ENCODE measurements at places on chromosomes 7 and 10.
A peak's percentile ranks its signal among the peaks of the same experiment; 100 is the strongest.

DNA sequence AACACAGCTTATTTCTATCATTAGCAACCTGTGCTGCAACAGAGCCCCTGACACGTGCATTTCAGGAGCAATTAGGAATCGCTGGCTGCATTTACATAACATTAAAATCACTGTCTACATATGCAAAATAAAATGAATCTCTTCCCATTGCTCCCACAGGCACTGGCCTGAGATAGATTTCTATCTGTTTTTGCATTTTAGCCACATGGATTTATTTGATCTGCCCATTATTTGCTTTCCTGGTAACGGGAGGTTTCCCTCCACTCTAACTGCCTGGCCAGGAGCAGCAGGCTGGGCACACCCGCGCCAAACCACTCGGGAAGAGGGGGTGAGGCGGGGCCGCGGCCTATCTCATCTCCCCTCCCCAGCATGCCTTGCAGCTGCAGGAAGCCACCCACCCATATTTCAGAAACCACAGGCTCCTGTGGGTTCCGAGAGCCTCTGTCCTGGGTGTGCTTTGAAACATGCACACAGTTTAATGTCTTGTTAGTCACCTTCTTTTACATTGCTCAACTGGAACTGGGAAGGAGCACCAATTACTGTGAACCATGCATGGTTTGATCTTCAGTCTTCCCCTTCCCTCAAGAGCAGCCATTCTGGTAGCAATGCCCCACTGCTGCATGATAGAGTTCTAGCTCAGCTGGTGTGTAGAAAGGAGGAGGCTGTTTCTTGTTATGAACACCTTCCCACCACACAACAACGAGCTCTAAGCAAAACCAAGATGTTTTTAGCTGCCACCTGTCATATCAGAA, 37.7 kb upstream of the IKZF1 start:
- DNase-seq = no peak

GRCh38 chr10:91797048-91797690, 1.1 kb upstream of the TNKS2 start:
- no peak for DNase-seq

GRCh38 chr7:79268730-79269129, 184.7 kb downstream of the MAGI2 start:
- no peak for DNase-seq

DNA sequence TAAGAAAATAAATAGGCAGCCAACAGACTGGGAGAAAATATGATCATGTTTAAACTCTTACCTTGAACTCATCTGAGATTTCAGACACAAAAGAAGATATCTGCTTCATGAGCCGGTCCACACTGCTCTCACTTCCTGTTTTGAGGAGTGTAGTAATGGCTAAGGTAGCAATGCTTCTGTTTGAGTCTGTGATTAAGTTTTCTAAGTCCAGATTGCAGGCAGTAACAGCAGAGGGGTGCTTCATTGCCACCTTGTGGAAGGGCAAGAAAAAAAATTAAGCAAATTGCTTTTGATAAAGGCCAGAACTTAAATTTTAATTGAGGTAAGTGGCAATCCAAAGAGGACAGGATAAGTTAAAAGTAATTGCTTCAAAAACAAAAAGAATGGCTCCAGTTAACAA, 69.1 kb downstream of the MEST start:
- DNase-seq = no peak

- DNase-seq = no peak
Measured at GRCh38 chr10:44261296-44261695, 123.6 kb downstream of the CXCL12 start.

- DNase-seq = no peak
Measured at GRCh38 chr10:110972231-110973134, 53.1 kb downstream of the SHOC2 start.

DNA sequence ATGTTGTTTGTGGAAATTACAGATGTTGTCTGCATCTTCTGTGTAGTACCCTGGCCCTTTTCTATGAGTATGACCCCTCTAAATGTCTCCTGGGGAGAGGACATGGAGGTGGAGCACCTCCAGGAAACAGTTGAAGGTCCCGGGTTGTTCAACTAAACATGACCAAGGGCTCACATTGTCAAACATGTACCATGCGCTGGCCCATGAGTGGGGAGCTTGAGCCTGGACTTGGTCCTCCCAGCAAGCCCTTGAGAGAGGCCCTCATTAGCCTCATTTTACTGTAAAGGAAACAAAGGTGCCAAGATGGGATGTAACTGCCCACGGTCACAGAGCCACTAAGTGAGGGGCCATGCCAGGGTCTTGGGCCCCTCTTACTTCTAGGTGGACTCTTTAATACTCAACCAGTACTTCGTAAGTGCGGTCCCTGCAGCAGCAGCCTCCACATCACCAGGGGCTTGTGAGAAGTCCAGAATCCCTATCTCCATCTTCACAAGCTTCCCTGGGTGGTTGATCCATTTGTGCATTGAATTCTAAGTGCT, 31.2 kb downstream of the C10orf71 start:
- DNase-seq = no peak

DNA sequence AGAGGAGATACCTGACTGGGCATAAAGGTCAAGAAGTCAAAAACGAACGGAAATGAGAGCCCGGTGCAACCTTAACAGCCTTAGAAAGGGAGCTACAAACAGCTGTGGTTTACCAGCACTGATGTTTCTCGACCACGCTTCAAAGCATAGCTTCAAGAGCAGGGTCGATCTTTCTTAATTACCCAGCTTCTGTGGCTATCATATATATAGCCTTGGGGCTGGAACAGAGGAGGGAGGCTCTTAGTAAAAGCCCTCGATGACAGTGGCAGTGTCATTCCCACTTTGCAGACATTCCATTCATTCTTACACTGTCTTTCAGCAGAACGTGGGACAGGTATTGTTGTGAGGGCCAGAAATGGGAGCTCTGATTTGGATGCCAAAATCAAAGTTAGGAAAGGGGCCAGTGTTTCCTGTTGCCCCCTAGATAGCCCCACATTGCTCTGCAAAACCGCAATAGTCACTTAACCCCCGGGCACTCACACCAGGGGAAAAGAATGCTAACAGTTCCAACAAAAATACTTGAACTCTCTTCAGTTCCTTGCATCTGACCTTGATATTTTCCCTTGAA, 141.5 kb downstream of the MTPAP start:
- no peak for DNase-seq

- DNase-seq = no peak
Measured at GRCh38 chr7:55134786-55135185, 116.0 kb downstream of the EGFR start.

- no peak for DNase-seq
Measured at GRCh38 chr10:112209684-112210131, 26.1 kb upstream of the GPAM start.

GRCh38 chr7:113796557-113796956, 122.3 kb downstream of the PPP1R3A start:
- no peak for DNase-seq

DNA sequence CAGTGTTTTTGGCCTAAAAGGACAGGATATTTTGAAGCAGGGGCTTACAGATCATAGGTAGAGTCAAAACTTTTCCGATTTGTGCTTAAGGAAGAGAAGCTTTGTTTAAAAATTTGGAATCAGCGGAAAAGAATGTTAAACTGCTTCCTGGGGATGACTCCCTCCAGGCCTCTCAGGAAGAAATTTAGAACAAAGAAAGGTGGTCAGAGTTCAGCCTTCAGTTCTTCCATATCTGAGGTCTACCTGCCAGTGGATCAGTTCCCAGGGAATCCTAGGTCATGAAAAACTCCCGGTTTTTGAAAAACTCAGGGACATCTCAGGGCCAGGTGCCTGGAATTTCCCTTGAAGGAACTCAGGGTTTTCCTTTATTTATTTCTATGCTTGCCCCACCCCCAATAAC, 100.3 kb downstream of the MCU start:
- DNase-seq = no peak

DNA sequence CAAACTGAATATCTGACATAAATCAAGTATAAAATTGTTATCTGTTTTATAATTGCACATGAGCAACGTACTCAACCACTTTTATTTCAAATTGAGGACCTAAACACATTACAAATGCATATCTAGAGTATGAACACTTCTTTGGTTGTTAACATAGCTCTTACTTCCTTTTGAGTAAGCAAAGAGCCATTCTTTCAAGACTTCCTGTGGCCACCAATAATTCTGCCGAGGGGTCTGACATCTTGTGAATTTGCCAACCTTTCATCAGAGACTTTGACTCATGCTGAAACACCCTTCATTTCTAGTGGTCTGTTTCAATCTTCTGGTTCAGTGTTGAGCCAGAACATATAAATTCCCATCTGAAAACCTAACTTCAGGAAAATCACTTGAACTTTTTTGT, 59.4 kb downstream of the CDK14 start:
- DNase-seq = no peak

DNA sequence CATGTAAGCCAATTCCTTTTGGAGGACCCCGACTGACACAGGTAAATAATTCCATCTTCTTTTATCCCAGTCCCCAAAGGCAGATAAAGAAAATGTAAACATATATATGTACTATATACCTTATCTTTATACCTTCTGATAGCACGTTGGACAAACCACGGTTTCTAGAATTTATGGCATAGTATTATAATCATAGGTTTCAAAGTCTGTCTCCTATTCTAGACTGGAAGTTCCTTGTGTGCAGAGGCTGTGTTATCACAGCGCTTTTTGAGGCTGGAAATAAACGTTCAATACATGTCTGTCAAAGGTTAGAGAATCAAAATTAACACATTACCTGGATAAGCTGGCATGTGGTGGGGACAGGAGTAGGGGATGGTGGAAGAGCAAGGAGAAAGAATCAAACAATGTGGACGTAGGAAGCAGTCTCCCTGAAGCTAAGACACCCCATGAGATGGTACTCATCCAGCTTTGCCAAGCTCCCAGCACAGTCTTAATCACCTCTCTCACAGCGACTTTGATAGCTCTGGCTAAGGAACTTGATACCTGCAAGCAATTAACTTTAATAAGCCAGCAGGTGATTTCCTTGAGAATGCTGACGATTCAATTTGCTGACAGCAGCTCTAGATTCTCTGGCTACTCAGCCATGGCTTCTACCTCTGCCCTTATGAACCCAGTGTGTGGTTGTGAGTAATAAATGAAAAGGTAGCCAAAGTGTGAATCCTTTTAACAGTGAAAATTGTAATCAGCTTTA, 208.4 kb upstream of the LRRTM3 start:
- no peak for DNase-seq

GRCh38 chr7:101018271-101019167, 1.4 kb upstream of the MUC17 start:
- DNase-seq = no peak

GRCh38 chr10:123788981-123789380, 102.6 kb downstream of the CPXM2 start:
- no peak for DNase-seq

DNA sequence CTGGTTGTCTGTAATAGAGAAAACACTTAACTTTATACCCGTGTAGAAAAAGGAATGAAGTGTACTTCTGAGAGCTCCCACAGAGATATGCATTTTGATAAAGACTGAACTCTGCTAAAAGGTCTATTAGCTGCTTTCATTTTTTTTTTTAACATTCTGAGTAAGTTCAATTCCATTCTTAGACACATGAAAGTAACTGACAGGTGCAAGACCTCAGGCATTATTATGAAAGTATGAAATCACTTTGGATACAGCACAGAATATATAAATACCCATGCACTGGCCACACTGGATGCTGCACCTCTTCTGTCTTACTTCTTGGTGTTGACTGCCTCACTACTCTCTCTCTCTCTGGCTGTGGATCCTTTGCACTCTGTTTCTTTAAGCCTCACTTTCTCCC, 46.2 kb downstream of the VWDE start:
- DNase-seq = no peak

DNA sequence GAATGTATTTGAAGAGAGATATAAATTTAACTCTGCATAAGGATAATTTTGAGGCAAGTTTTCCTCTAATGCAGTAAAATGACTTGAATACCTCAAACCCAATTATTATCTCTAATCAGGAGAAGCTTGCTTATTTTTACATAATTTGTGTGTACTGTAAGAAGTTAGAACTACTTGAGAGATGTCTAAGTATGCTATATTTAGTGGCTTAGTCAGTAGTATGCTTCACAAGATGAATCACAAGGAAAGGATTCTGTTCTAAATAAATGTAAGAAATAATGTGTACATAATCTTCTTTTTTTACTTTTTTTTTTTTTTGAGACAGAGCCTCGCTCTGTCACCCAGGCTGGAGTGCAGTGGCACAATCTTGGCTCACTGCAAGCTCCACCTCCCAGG, 13.7 kb downstream of the PHTF2 start:
- no peak for DNase-seq

- peak; percentile 8 for DNase-seq
Measured at GRCh38 chr7:108448584-108449505, 7.4 kb downstream of the NRCAM start.

- no peak for DNase-seq
Measured at GRCh38 chr10:131830446-131831130, 70.2 kb upstream of the PPP2R2D start.

GRCh38 chr7:136664537-136664936, 203.9 kb upstream of the CHRM2 start:
- no peak for DNase-seq

- DNase-seq = no peak
Measured at GRCh38 chr7:32533276-32534029, 38.2 kb downstream of the AVL9 start.

- no peak for DNase-seq
Measured at GRCh38 chr7:122710916-122711315, 8.2 kb upstream of the RNF148 start.

DNA sequence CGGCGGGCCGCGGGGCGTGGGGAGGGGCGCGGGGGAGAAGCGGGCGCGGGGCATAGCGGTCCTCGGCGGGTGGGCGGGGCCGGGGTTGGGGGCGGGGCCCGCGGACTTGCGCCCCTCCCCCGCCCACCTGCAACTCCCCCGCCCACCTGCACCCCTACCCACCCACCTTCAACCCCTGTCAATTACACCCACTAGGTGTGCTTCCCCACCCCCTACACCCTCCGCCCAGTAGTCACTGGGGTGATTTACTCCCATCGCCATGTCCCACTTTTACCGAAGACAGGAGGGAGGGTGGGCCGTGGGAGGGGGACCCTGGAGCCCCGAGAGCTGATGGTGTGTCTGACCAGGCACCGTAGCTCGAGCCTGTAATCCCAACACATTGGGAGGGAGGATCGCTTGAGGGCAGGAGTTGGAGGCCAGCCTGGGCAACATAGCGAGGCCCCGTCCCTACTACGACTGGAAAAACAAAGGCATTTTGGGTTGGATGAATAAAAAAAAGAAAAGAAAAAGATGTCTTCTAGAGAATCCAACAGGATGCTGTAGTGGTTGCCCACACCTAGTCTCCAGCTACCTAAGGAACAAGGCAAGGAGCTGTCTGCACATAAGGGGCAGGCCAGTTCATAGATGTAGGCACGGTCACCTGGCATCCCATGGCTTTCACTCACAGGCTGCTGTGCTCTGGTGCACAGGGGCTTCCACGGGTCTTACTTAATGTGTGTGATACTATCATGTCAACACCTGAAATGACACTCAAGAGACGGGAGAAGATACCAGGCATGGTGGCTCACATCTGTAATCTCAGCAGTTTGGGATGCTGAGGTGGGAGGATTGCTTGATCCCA, 761 bp downstream of the KCTD7 start:
- no peak for DNase-seq
